Activated gamma-delta T cell treated with Interleukin-2 at 50 U/mL for 16 hours (primary cell): ENCODE measurements at places on chromosomes 7 and 10.

DNA sequence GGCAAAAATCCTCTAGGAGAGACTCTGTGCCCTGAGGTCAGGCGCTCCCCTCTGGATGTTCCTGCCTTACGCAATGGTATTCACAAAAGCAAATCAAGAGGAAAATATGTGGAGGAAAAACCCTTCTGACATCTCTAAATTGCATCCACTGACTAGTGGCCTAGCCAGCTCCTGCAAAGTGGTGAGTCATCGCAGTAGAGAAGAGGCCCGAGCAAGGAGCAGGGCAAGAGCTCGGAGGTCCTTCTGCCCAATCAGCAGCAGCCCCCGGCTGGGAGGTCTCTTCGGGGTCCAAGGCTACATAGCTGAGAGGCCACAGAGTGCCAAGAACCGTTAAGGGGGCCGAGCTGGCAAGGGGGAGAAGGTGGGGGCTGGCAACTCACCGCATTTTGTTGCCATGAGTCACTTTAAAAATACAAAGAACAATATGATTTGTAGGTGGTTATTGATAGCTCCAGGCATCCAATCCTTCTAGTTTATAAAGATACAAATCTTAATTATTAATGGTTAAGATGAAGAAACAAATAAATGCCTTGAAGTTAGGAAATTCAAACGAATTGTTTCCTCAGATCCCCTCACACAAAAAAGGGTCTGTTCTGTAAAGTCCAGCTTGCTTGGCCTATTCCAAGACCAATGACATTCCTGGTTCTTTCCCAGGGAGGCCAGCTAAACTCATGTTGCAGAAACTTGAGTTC lies 161.6 kb downstream of the PKD1L1 start:
- no peak for DNase-seq

GRCh38 chr10:133422807-133423771 lies 1.3 kb downstream of the SPRN start:
- DNase-seq: no peak

DNA sequence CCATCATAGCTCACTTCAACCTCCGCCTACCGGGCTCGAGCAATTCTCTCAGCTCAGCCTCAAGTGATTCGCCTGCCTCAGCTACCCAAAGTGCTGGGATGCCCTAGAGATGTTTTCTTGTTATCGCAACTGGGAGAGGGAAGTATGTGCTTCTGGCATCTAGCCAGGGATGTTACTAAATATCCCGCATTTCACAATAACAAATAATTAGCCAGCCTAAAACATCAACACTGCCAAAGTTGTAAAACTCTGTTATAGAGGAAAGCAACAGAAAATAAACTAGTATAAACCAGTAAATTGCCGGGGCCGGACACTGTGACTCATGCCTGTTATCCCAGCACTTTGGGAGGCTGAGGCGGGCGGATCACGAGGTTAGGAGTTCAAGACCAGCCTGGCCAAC lies 7.2 kb downstream of the INA start:
- no peak for DNase-seq

DNA sequence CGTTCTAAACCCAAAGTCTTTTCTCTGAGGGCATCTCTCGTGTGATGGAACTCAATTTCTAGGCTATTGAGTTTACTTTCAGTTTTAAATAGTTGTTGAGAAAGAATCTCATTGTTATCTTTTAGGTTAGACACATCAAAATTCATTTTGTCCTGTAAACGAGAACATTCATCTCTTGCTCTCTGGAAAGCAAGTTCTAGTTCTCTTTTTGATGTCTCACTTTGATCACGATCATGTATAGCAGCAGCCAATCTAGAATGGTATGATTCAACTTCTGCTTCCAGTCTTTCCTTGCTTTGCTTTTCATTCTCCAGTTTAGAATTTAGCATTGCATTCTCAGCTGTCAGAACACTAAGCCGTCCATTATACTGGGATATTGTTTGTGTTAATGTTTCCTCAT lies 65.1 kb downstream of the ANKRD26 start:
- no peak for DNase-seq

DNA sequence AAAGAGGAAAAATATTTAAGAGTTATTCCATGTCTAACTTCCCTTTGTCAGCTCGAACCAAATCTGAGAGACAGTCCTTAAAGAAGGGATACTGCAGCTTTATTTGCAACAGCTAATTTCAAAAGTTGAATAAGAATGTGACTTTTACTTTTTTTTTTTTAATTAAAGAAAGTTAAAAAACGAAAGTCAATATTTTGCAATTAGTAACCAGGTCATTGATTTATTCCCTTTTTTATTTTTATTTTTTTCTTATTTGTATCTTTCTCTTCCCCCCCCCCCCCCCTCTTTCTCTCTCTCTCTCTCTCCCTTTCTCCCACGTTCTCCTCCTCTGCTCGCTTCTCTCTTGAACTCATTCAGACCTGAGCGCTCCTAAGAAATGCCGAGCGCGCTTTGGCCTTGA lies 209.5 kb downstream of the TCF7L2 start:
- no peak for DNase-seq

DNA sequence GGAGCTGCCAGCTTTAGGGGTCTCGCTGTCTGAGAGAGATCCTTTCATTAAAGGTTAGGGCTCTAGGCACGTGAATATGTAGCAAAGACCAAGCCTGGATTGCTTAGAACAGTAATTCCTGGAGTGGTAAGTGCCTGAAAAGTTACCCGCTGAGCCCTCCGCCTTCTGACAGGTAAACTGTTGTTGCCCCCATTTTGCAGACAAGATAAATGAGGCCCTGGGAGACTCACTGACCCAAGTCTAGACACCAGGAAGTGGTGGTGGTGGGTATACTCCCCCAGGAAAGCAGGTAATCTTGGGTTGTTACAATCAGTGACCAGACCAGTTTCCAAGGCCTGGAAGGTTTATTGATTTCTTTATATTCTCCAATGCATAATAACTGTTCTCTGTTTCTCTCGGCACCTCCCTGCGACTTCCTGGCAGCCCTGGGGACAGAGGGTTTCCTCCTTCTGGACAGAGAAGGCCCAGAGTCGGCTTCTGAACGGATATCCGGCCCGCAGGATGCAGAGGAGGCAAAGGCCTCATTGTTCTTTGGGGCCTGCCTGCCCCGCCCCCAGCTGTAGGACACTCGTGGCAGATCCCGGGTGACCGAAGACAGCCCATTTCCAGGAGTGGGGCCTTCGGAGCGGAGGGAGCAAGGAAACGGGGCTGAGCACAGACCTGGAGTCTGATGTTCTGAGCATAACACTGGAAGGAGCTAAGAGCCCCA lies 1.3 kb upstream of the GRK5 start:
- DNase-seq: peak; percentile 25

DNA sequence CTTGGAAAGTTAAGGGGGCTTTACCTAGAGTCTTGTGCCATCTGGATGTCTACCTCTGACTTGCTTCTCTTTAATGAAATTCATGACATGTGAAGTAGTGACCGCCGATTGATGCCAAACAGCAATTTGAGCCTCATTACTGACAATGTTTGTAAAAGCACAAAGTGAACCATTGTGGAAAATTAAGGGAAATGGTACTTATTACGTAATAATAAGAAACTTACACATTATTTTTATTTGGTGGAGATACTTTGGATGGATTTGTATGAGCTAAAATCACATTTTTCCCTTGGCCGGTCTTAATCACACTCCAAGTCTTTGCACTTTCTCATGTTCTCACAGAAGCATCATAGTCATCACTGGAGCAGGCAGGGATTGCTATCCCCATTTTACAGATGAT lies 265.1 kb upstream of the KLF6 start:
- no peak for DNase-seq

GRCh38 chr7:140316165-140316661 lies 82.1 kb downstream of the SLC37A3 start:
- DNase-seq: no peak

DNA sequence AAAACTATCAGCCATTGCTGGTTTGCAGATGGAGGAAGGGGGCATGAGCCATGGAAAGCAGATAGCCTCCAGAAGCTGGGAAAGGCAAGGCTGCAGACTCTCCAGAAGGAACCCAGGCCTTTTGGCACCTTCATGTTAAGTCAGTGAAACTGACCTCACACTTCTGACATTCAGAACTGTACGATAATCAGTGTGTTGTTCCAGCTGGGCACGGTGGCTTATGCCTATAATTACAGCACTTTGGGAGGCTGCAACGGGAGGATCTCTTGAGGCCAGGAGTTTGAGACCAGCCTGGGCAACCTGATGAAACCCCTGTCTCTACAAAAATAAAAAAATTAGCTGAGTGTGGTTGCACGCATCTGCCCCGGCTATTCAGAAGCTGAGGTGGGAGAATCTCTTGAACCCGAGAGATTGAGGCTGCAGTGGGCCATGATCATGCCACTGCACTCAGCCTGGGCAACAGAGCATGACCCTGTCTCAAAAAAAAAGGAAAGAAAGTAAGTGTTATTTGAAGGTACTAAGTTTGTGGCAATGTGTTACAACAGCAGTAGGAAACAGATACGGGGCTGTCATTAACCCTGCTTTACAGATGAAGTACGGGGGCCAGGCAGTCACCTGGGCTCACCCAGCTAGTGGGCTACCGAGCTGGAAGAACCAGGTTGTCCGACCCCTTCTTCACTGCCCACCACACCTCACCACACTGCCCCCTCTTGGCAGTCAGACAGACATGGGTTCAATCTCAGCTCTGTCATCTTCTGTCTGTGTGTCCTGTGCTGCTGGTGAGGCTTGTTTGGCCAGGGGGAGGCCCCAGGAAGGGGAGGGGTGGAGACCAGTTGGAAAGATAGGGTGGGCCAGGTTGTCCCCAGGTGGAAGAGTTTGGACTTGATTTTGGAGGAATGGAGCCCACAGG lies 18.3 kb downstream of the CHST3 start:
- DNase-seq: no peak

GRCh38 chr10:77974396-77975074 lies 48.0 kb upstream of the DLG5 start:
- DNase-seq: no peak

- DNase-seq: no peak
Observed at GRCh38 chr7:115552766-115553165, 477.8 kb downstream of the TFEC start.

GRCh38 chr7:40680657-40681056 lies 545.9 kb downstream of the SUGCT start:
- no peak for DNase-seq

GRCh38 chr7:42939457-42940240 lies 7.5 kb downstream of the MRPL32 start:
- DNase-seq: no peak

DNA sequence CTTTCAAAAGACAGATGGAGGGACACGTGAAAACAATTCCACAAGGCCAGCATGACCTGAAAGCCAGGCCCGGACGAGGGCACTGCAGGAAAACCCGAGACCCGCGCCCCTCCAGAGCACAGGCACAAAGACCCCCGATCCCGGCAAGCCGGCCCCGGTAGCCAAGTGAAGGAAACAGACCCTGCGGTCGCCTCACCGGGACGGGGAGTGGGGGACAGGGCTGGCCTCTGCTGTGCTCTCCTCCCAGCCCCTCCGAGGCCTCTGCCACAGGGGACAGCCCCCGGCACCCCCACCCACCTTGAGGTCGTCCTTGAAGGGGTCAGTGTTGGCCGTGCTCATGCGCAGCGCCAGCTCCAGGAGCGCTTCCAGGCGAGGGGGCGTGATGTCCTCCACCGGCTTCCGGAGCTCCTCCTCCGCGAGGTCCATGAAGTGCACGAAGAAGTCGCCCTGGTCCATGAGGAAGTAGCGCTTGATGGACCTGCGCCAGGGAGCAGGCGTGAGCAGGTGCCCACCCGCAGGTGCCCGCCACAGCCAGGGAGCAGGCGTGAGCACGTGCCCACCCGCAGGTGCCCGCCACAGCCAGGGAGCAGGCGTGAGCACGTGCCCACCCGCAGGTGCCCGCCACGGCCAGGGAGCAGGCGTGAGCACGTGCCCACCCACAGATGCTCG lies 11.3 kb upstream of the ADAM8 start:
- DNase-seq: no peak

DNA sequence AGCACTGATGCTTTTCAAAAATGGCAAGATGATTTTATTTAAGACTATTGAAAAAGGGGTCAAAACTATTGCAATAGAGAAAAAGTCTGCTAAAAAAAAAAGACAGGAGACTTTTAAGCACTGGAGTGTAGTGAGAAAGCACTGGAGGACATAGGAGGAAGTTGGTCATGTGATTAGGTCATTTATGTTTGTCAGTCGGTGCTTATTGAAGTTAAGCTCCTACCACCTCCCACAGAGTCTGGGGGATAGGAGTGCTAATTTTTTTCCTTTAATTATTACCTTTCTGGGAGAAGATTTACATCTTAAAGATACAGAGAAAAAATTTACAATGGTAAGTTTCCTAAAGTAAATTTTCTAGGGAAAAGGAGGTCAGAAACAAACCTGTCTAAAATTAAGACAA lies 80.2 kb upstream of the TMEM229A start:
- DNase-seq: no peak

DNA sequence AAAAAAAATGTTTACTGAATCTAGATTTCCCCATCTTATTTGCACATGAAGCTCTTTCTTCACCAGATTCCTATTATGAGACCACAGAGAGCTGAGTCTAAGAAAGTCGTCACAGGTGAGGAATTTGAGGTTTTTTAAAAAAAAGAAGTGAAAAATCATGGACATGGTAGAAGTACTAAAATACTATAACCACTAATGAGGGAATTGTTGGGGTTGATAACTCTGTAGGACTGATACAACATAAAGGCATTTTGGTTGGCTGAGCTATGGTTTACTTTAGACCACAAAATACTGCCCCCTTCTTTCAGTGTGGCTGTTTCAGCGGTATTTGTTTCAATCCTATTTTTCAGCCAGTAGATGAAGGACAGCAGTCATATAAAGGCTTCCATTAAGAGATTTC lies 1111.3 kb downstream of the TYW1 start:
- no peak for DNase-seq

- DNase-seq: no peak
Observed at GRCh38 chr10:77195101-77195500, 442.5 kb downstream of the KCNMA1 start.

DNA sequence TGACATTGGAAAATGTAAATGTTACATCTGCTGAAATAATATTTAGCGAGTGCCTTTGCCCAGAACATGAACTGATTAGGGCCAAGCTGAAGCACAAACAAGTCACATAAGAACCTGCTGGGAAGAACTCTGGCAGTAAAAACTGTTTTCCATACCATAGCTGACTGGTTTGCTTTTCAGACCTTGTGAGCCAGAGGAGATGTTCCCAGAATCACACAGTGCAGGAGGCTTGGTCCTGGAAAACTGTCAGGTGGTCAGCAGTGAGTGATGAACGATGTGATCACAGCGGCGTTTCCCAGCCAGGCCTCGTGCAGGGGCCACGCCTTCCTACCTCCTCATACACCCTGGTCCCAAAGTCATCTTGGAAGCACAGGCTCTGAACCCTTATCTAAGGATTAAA lies 164.2 kb upstream of the EEPD1 start:
- no peak for DNase-seq

GRCh38 chr10:88082391-88082790 lies 219.0 kb downstream of the PTEN start:
- no peak for DNase-seq

- no peak for DNase-seq
Observed at GRCh38 chr7:18958627-18959026, 158.8 kb downstream of the TWIST1 start.

DNA sequence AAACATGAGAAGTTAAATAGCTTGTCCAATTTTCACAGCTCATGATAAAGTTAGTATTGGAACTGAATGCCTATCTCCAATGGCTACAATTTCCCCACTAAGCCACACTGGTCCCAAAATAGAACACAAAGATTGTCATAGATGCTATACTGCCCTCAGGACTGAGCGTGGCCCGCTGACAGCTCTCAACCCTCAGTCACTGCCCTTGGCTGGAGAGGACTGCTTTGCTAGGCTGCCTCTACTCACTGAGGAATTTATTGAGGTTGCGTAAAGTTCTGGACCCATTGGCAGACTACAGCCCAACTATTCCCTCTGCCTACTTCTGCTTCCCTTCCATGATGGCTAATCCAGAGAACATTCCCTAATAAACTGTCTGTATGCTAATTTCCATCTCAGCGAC lies 165.5 kb upstream of the BET1 start:
- DNase-seq: no peak
